ENCODE measurements at places on chromosomes 2 and 18.

GRCh38 chr2:206442833-206443734 lies at the start of gene ADAM23:
ADAM23 (plus strand) TSS chr2:206443532; CDS start chr2:206443867, 335 bp downstream.
- DNase-seq: peak; percentile 70

DNA sequence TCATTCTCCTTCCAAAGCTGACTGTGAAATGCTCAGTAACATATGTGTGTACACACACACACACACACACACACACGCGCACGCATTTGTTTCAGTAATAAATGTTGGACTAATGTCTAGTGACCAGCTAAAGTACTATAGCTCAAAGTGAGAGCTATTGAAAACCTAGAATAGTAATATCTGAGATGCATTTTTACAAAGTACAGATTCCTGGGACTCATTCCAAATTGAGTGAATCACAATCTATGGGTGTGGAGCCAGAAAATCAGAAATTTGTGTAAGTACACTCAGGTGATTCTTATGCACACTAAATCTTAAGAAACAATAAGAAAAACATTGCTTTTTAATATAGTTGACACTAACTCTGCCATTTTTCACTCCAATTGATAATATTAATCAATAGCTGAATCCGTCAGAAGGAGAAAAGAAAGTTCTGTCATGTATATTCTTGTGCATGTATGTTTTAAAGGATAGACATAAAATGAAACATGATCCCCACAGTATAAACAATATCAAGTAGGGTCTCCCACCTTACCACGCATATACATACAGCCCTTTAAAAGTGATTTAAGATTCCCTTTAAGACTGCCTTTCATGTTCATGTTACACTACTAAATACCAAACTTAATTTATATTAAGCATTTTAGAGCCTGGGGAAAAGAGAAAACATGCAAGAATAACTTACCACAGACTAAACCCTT lies 123.5 kb downstream of the ATAD2B start:
- peak; percentile 4 for DNase-seq

DNA sequence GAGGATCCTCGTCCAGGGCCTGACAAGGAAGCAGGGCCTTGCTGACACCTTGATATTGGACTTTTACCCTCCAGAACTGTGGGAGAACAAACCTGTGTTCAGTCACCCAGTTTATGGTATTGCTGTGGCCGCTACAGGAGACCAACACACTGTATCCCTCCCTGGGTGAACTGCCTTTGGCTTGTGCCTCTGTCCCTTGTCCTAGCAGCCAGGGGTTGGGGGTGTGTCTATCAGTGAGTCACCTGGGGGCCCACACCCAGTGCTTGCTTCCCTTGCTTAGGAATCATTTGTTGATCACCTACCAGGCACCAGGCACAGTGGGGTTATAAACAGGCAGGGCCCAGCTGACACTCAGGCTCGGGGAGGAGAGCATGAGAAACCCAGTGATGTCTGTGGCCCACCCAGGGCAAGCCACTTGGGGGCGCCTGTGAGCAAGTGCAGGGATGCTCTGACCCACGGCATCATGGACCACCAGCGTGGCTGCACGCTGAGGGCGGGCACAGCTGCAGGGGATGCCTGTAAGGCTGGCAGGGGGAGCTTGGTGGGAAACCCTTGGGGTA lies 17.1 kb downstream of the TMEM185B start:
- DNase-seq: no peak

DNA sequence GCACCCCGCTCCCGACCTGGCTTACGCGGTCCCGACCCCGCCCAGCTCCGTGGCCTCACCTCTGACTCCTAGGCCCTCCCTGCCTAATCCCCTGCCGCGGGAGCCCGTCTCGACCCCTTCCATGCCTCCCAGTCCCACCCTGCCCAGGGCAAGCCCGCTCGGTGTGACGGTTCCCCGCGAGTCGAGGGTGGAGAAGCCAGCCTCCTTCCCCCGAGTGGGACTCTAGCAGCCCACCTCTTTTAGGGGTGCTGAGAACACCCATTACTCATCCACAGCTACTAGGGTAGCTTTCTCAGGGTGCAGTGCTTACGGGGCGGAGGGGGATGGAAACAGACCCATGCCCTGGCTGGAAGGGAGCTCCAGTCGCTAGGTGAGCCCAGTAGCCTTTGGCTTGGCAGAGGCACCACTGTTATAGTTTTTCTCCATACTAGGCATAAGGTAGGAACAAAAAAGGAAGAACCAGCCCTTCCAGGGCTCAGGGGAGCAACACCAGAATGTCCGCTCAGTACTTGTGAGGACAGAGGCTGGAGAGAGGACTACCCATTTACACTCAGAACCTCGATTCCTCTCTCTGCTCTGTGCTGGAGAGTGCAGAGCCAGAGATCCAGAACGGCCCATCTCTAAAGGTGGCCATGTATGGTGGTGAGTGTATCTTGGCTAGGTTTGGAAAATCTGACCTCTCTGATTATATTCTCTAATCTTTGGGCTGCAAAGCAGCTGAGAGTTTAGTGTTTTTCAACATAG lies 606 bp downstream of the AGBL5 start:
- peak; percentile 38 for DNase-seq

- DNase-seq: no peak
Observed at GRCh38 chr2:96409081-96409819, 73.7 kb downstream of the NCAPH start.

DNA sequence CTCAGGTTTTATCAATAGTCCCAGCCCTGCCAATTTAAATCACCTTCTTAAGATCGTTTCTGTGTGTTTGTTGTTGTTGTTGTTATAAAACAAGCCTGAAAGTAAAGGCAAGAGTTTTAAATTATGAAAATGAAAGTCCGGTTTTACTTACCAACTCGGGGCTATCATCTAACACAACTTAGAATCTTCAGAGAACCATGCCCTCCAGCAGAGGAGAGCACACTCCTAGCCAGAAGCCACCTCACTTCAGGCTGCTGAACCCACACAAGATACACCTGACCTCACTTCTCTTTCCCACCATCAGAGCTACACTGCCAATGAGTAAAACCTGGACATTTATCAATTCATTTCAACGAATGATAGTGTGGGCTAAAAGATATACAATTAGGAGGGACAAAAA lies 335.2 kb downstream of the IRS1 start:
- no peak for DNase-seq

- DNase-seq: no peak
Observed at GRCh38 chr2:222521099-222521498, 96.8 kb downstream of the SGPP2 start.

GRCh38 chr18:58991167-58991798 lies 126.6 kb downstream of the ZNF532 start:
- DNase-seq: no peak

DNA sequence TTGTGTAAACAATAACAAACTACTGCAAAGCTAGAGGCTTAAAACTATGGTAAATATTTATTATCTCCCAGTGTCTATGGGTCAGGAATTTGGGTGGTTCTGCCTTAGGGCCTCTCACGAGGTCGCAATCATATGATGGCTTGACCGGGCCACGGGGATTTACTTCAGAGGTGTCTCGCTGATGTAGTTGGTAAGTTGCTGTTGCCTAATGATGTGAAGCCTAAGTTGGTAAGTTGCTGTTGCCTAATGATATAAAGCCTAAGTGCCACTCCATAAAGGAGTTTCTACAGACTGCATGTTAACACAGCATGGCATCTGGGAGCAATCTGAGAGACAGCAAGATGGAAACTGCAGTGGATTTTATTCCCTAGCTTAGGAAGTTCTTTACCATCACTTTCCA lies 35.8 kb downstream of the FMNL2 start:
- DNase-seq: no peak

GRCh38 chr18:3583873-3584247 lies 133.9 kb downstream of the TGIF1 start:
- no peak for DNase-seq

DNA sequence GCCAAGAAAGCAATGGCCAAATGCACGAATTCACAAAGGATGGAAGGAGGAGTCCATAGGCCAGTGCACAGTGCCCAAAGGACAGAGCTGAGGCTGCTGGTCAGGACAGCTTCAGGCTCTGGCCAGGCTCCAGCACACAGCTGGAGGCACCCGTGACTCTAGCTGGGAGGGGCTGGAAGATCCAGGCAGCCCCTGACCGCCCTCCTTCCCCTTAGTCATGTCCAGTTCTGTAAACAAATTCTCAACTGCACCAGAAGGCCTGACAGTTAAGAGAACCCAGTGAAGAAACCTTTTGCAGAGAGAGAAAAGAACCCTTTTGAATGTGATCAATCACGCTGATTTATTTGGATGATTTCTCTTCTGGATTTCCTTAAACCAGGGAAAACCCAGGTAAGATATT lies 7.7 kb upstream of the YWHAQ start:
- DNase-seq: peak; percentile 96

DNA sequence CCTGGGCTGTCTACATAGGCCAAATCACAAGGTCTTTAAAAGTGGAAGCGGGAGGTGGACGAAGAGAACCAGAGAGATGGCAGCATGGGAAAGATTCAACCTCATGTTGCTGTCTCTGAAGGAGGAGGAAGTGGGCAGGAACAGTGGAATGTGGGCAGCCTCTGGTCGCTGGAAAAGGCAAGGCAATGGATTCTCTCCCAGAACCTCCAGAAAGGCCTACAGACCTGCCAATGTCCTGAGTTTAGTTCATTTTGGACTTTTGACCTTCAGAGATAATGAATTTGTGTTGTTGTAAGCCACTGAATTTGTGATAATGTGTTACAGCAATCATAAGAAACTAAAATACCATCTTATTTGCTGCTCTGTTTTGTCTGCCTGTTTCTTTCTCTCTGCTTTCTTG lies 122.5 kb downstream of the RNF152 start:
- DNase-seq: no peak

- no peak for DNase-seq
Observed at GRCh38 chr2:177180269-177181000, 32.2 kb upstream of the HNRNPA3 start.

DNA sequence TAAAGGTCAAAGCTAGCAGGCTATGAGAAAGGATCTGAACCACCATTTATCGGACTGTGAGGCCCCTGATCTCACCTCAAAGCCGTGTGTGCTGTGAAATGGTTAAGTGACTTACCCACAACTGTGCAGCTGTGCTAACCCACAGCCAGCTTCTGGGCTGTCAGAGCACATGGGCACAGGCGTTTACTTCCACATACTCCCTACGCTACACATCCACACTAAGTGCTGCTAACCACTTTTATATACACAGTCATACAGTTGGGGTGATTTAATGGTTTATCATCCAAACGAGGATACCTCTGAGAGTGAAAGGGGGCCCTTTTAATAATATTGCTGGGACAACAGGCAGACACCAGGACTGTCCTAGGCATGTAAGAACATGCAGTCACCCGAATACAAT lies 37.3 kb downstream of the CYRIA start:
- DNase-seq: no peak

DNA sequence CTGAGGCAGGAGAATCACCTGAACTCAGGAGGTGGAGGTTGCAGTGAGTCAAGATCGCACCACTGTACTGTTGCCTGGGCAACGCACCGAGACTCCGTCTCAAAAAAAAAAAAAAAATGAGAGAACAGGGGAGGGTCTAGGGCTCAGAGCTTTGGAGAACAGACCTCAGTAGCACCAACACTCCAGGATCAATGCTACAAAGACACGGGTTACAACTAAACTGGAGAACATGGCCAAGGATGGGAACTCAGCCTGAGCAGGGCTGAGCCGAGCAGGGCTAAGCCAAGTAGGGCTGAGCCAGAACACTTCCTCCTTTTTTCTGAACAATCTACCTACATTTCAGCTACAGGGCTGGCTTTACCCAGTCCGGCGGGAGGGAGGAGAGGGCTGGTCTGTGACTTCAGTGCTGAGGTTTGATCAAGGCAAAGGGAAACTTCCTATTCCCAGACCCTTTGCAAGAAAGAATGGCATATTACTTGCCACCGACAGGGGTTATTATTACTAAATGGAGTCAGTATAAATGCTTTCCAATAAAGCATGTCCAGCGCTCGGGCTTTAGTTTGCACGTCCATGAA lies 2.9 kb upstream of the CASP8 start:
- DNase-seq: no peak

DNA sequence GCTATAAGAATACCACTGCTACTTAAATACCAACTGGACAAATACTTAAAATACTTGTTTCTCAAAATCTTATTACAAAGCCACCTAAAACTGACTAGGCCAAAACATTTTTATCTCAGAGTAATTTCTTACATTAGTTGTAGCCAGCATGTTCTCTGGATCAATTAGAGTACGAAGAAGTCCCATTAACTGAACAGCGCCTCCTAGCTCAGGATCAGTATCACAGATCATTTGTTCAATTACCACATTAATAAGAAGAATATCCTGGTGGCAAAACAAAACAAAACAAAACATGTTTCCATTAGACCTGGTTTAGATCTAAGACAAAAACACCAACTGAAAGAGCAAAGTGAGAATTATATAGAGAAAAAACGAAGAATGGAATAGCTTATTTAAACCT lies 36.0 kb downstream of the PPP4R3B start:
- DNase-seq: no peak

DNA sequence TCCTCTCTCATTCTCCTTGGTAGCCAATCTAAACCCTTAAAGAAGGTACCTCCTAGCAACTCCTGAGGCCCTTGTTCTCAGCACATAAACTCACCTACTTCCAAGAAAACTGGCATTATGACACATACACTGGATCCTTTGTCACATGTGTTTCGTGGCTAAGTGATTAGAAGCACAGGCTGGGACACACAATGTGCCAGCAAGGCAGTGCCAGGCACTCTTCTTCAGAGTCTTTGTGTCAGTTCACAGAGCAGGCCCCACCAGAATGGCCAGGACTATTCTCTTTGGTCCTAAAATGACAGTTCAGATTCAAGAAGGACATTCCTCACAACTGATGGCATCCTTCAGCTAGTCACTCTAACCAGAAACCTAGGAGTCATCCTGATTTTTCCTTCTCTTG lies 40.3 kb downstream of the SMC6 start:
- no peak for DNase-seq

DNA sequence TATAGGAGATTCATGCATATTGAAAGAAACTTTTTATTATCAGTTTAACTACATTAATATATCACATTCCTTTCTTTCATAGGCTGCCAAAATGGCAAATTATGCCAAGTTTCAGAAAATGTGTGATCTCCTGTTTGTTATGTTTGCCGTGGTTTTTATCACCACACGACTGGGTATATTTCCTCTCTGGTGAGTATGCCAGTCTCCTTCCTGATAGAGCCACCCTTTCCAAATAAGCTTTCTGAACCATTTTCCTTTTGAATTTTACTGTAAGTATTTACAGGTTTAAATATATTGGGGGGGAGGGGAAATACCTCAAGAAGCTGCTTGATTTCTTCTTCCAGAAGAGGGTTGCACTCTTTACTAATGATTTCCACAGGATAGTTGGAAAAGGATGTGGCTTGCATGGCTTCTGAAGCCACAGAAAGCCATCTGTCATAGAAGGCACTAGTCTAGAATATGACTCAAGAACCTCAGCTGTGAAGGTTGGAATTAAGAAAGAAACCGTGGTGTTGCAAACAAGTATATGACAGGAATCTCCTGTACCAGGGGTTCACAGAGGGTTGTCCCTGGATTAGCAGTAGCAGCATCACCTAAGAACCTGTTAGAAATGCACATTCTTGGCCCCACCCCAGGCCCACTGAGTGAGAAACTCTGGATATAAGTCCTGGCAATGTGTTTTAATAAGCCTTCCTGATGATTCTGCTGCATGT lies 84.5 kb upstream of the NOSTRIN start:
- DNase-seq: no peak

All from hepatic stellate cell (primary cell).